ENCODE measurements at places on chromosomes 2 and 18.

- DNase-seq, result peak; percentile 80
Measured at GRCh38 chr2:190648289-190649034, 421 bp upstream of the NAB1 start.

- DNase-seq, result no peak
Measured at GRCh38 chr18:48230467-48231113, 178.6 kb downstream of the ZBTB7C start.

- DNase-seq, result no peak
Measured at GRCh38 chr18:23619388-23619881, 33.1 kb upstream of the NPC1 start.

DNA sequence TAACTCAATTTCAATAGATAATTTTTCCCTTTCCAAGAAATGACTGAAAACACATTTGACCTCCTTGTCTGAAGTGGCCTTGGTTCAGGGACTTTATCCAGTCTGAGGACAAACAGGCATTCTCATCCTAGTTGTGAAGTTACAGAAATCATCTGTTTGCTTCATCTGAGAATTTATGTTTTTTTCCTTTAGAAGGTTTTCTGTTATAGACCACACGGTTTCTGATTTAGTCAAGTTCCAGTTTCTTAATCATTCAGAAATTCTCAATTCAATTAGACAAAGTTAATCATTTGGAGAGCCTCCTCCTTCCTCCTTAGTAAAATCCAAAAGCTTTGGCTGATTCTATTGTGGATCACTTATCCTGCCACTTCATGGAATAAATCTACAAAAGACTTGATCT is 60.9 kb downstream of the ICOS start:
- DNase-seq, result no peak

- no peak for DNase-seq
Measured at GRCh38 chr2:39780825-39781600, 2.0 kb upstream of the THUMPD2 start.
